ENCODE measurements at places on chromosomes 6 and 20.

DNA sequence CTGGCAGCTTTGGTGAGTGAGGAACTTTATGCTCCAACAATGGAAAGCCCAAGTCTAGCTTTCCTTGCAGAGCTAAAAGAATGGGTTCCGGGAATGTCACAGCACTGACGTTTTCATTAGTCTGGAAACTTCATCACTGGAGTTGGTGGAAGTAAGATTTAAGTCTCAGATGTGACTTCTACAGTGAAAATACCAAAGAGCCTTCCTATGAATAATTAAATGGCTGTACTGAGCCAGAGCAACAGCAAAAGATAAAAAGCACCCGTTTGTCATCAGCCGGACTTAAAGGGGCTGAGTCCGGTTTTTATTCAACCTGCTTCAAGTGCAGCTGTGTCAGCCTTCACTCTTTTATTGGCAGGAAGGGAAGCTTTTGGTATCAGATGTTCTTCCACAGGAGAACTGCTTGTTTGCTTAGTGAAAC lies 46.5 kb upstream of the SHLD1 start:
- DNase-seq = no peak

DNA sequence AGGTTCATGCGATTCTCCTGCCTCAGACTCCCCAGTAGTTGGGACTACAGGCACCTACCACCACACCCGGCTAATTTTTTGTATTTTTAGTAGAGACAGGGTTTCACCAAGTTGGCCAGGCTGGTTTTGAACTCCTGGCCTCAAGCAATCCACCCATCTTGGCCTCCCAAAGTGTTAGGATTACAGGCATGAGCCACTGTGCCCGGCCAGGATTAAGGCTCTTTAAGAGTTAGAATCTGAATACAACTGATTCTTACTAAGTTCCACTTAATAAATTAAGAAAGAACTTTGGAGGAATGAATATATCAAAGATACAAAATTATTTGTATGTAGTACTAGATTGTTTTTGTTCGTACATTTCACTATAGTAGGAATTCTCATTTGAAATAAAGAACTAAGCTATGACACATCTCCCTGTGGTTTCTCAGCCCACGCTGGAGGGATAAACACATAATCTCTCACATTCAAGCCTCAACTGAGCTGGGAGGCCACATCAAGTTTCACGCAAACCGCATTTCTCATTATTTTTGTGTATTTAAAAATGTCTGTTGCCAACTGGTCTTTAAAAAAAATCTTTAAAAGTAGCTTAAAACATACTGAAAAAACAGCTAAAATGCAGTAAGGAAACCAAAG lies 34.2 kb downstream of the DTNBP1 start:
- peak; percentile 58 for DNase-seq

GRCh38 chr6:5159162-5159561 lies 74.0 kb downstream of the PPP1R3G start:
- DNase-seq = no peak

- no peak for DNase-seq
Observed at GRCh38 chr20:16552015-16552414, 21.2 kb downstream of the KIF16B start.

GRCh38 chr20:64189530-64189966 lies 25.3 kb downstream of the MYT1 start:
- DNase-seq = no peak

DNA sequence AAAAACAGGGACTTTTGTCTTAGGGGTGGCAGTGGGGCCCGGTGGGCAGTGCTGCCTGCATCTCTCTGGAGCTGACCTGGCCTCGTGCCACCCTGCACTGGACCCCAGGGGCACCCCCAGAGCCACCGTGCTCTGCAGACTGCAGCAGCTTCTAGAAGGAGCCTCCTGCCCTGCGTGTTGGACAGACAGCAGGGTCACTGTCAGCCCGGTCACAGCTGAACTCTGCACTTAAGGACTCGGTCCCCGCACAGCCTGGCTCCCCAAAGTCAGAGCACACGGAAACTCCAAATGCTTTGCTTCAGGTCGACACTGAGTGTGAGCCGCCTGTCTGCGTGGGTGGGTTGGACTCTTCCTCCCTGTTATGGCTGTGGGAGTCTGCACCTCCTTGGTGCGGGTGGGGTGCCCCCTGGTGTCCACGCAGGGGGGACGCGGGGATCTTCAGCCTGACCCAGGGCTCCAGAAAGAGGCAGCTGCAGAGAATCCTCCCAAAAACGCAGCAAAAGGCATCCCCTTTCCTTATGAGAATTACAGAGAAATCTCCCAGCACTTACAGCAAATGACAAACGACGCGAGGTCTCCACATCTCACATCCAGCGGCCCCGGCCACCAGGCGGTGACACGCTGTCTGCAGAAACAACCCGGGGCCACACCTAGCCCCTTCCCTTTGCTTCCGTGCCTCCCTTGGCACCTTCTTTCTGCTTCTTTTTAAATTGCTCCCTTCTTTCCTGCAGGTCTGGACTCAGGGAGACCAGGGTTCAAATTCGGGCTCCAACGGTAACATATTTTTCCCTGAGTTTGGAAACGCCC lies 36.3 kb upstream of the DACT2 start:
- DNase-seq = no peak

- no peak for DNase-seq
Observed at GRCh38 chr6:53917464-53917842, 122.6 kb downstream of the LRRC1 start.

- no peak for DNase-seq
Observed at GRCh38 chr6:39209360-39209811, 19.9 kb downstream of the KCNK5 start.

- no peak for DNase-seq
Observed at GRCh38 chr20:34875642-34876405, 588 bp upstream of the ACSS2 start.

- DNase-seq = no peak
Observed at GRCh38 chr6:40477246-40478126, 109.7 kb downstream of the LRFN2 start.

- no peak for DNase-seq
Observed at GRCh38 chr6:105641504-105641903, 238.6 kb upstream of the PREP start.

- DNase-seq = no peak
Observed at GRCh38 chr6:134956032-134956431, 6.1 kb upstream of the ALDH8A1 start.

DNA sequence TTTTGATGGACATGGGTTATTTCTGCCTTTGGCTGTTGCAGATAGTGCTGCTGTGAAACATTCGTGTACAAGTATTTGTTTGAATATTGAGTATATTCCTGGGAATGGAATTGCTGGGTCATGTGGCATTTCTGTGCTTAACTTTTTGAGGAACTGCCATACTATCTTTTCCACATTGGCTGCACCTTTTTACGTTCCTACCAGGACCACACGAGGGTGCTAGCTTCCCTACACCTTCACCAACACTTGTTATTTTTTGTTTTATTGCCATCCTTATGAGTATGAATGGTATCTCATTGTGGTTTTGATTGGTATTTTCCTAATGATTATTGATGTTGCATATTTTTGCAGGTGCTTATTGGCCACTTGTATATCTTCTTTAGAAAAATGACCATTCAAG lies 47.8 kb upstream of the PLCG1 start:
- no peak for DNase-seq

GRCh38 chr6:118685823-118686449 lies 34.5 kb upstream of the CEP85L start:
- DNase-seq = no peak

DNA sequence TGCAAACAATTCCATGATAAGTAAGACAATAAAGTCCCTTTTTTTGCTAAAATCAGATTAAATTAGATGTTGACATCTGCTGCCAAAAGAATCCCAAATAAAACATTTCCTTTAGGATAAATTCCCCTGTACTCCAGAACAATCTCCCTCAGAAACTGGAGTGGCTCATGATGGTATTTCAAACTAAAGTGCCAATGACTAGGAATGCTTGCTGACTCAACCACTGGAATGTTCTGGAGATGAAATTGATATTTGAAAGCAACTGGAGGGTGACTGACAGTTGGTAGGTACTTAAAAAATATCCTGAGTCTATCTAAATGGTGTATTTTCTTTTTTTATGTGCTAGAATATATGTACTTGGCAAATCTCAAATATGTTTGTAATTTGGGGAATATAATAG lies 350.1 kb upstream of the TSHZ2 start:
- no peak for DNase-seq

GRCh38 chr6:74646461-74646860 lies 559.4 kb downstream of the COL12A1 start:
- DNase-seq = no peak

- DNase-seq = no peak
Observed at GRCh38 chr20:57030611-57031600, 235.5 kb downstream of the BMP7 start.

DNA sequence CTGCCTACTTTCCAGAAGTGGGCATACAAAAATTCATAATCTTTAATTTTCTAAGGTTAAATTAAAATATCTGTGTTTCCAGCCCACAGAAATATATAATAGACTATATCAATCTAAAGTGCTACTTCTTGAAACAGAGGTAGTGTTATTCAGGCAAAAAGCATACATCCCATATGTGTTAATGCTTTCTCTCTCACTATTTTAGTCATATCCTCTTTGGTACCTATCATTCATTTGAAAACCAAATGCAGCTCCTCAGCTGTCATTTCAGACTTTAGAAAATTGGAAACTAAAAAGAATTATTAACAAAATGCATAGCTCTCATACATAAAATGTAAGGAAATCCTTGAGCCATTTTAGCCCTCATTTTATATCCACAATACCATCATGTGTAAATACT lies 925 bp downstream of the FHL5 start:
- no peak for DNase-seq

DNA sequence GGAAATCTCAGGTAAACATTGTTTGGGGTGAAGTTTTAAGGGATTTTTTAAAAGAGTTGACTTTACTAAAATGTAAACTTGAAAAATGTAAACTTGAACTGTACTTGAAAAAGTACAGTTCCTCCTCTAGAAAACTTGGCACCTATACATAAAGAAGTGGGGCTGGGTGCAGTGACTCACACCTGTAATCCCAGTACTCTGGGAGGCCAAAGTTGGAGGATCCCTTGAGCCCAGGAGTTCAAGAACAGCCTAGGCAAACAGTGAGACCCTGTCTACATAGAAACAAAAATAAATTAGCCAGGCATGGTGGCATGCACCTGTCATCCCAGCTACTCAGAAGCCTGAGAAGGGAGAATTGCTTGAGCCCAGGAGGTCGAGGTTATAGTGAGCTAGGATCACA lies 7.2 kb downstream of the BTBD9 start:
- DNase-seq = no peak

- DNase-seq = no peak
Observed at GRCh38 chr6:114227944-114228468, 114.8 kb downstream of the HS3ST5 start.

DNA sequence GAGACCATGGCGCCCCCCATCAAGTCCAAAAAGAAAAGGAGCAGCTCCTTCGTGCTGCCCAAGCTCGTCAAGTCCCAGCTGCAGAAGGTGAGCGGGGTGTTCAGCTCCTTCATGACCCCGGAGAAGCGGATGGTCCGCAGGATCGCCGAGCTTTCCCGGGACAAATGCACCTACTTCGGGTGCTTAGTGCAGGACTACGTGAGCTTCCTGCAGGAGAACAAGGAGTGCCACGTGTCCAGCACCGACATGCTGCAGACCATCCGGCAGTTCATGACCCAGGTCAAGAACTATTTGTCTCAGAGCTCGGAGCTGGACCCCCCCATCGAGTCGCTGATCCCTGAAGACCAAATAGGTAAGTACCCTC lies 41.7 kb upstream of the NAA20 start:
- no peak for DNase-seq

GRCh38 chr20:58239216-58239615 lies 10.8 kb upstream of the ANKRD60 start:
- DNase-seq = no peak

DNA sequence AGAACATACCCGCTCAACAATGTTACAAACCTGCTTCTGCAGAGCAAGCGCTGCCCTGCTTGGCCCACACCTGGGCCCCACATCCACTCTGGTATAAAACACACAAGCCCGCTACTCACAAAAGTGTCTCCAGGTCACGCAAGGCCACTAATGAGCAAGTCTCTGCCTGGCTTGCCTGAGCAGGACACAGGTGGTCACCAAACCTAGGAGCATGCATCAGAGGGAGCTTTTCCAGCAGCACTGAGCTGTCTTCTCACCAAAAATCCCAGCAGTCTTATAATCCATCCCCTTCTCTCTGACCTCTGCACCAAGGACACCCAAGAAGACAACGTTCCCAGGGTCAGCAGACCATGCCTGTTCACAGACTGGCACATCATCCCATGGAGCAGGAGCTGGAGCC lies 100.8 kb downstream of the DLL1 start:
- DNase-seq = no peak

- DNase-seq = no peak
Observed at GRCh38 chr20:49361862-49362660, 84.2 kb upstream of the ZNFX1 start.

DNA sequence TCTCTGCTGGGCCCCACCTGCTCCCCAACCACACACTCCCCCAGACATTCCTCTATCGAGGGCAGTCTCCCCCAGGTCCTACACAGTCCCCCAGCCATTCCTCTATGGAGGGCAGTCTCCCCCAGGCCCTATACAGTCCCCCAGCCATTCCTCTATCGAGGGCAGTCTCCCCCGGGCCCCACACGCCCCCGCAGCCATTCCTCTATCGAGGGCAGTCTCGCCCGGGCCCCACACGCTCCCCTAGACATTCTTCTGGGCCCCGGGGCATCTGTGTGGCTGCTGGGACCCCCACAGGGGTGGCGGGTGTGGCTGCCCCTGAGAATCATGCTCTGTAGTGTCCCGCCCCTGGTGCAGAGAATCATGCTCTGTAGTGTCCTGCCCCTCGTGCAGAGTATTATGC lies 43.6 kb upstream of the BHLHE23 start:
- no peak for DNase-seq

DNA sequence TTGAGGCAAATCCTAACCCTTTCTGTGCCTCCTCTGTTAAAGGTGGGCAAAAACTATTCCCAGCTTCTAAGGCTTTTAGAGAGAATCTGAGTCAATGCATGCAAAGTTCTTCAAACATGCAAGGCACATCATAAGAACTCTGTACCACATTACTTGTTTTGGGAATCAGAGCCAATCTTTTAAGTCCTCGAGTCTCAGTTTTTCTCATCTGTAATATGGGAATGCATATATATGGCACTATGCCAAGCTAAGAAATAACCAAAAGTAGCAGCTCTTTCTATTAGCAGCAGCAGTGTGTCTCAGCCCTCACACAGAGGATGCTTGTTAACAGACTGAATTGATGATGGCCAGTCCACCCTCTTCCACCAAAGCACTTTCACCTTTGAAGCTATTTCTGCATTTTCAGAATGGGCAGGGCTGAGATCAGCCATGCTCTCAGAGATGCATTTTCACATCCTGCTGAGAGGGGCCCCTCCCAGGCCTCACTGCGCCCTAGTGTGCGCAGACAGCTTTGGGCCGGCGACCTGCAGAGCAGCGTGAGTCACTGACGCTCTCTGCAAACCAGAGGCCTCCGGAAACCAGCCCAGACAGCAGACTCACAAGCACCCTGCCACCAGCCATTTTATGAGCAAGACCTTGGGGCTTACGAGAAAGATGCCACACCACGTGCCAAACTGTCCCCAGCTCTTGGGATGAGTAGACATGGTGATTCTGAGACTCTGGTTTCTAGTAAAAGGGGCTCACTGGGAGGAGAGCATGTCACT lies 138.0 kb downstream of the NFATC2 start:
- peak; percentile 63 for DNase-seq
